Fibroblast of the aortic adventitia (primary cell): ENCODE measurements at places on chromosomes 11 and 22. TPM values are rescaled to one million over a fixed set of nuclear protein-coding genes. Genes with fewer than 3 reads are reported as not detected.

The PDGFD gene
- total RNA-seq, result 32.4 and 37.4 TPM in 2 replicates

The PGA4 gene
- total RNA-seq, result not detected in 2 replicates

The PLEKHA7 gene
- total RNA-seq, result 0.09 and 0.57 TPM in 2 replicates

The POGLUT3 gene
- total RNA-seq, result 20.3 and 68.1 TPM in 2 replicates

The PKNOX2 gene
- 2.0 and 8.6 TPM in 2 replicates for total RNA-seq

The FKBP2 gene
- 34.3 and 60.3 TPM in 2 replicates for total RNA-seq

The PRG2 gene
- not detected in 2 replicates for total RNA-seq

The MPZL3 gene
- 0.41 and 0.45 TPM in 2 replicates for total RNA-seq

The SCGB1A1 gene
- not detected in 2 replicates for total RNA-seq

The ME3 gene
- total RNA-seq, result 40.4 and 56.9 TPM in 2 replicates

The CBLIF gene
- not detected in 2 replicates for total RNA-seq

The RASSF7 gene
- 1.6 and 2.5 TPM in 2 replicates for total RNA-seq

The C11orf16 gene
- total RNA-seq, result not detected in 2 replicates

The B4GALNT4 gene
- total RNA-seq, result 1.5 and 1.9 TPM in 2 replicates
